ENCODE measurements at places on chromosomes 3 and 15.

DNA sequence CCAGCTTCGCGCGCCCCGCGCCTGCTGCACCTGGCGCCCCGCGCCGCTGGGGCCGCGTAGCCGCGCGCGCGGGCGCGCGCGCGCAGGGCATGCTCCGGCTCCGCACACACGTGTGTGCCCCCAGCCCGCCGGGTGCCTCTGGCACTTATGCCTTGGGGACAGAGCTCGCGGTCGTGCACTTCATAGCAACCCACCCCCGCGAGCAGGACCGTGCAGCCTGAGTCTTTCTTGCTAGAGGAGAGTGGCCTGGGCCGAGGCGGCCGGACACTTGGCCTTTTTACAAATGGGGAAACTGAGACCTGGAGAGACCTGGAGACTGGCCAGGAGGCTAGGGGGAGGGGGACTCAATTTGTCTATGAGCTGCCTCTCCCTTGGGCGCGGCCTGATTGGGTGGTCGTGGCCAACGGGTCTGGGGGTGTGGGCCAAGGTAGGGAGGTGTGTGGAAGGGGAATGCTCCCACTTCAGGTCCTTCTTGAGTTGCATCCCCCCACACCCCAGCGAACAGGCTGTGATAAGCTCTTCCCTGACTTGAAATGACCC, 562 bp downstream of the NBEAL2 start:
- DNase-seq = no peak

DNA sequence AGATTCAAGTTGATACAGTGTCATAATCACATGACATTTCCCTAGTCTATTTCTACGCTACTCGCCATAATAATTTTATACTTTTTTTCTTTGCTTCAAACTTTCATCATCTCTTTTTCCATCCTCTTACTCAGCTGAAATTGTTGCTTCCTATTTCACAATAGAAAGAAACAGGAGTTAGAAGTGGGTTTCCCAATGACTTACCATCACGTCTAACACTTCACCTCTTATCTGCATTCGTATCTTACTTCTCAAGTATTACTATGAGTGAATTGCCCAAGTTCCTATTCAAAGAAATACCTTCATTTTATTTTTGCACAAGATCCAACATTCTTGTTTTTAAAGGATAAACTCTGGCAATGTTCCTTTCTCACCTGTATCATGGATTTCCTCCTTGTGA, 1539.9 kb downstream of the SI start:
- DNase-seq = no peak

GRCh38 chr15:62444104-62445022, 279.3 kb upstream of the C2CD4B start:
- no peak for DNase-seq

DNA sequence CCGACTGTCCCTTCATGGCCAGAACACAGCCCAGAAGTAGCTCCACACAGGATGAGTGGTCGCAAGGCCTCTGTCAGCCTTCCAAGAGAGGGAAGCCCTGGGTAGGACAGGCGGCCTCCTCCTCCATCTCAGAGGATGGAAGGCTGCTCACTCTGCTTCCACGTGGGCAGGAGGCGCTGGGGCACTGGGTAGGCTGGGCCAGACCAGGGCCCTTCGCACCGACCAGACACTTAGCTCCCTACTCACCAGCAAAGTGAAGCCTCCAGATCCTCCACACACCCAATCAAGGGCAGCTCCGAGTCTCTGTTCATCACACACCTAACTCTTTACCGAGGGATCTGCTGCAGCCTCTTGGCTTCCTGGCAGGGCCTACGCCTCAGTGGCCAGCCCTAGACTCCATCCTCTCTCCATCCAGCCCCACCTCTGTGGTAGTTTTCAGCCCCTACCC, 24.3 kb upstream of the PLXNA1 start:
- no peak for DNase-seq

- DNase-seq = no peak
Measured at GRCh38 chr3:184156522-184156955, 1.4 kb downstream of the DVL3 start.

All from NCI-H1417 treated with DMSO at 0.1 percent for 48 hours (cell line).